ENCODE measurements at places on chromosomes 12 and 14.
A peak's percentile ranks its signal among the peaks of the same experiment; 100 is the strongest.

- DNase-seq = no peak
Observed at GRCh38 chr12:32457251-32458025, 58.1 kb downstream of the FGD4 start.

DNA sequence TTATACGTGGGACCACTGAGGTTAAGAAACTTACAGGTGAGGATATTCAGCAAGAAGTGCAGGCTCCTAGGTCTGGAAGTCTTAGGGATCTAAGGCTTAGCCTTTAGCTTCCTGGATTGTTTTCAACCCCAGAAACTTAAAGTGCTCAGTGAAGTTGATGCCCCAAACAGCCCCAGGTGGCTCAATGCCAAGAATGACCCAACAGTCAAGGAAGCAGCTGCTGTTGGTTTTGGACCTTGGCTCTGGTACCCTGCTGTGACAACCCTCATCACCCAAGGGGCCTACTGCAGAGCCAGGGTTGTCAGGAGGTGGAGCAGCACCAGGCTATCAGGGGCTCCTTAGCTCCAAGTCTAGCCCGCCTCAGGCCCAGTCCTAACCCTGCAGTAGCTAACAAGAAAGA lies 36.8 kb downstream of the VDR start:
- no peak for DNase-seq

- no peak for DNase-seq
Observed at GRCh38 chr12:49413010-49413409, 45.7 kb downstream of the SPATS2 start.

DNA sequence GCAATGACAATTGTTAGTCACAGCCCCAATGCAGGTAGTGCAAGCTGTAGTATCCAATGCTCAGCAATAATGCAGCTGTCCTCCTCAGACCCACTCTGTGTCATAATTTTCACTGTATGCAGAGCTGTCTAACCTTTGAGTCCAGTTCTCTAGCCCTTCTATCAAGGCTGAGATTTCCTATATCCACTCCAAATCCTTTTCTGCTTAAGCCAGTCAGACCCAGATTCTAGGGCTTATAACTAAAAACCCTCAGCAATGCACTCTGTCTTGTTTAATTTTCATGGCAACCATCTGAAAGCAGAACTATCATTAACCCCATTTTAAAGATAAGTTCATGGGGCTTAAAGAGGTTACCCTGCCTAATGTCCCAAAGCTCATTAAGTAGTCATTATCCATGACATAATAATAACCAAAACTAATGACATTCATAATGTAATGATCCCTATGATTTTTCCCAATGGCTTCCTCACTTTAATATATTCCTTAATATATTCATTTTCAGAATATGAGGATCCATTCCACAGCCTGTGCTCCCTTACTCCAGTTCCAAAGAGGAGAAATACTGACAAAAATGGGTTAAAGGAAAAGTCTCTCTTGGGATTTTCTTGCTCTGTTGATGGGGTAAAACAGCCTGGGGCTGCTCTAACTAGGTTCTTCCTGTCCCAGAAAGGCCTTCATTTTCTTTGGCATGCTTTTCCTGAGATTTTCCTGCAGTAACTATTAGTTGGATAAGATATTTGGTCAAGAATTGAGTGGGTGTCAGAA lies 29.5 kb downstream of the TXNDC16 start:
- DNase-seq = no peak

DNA sequence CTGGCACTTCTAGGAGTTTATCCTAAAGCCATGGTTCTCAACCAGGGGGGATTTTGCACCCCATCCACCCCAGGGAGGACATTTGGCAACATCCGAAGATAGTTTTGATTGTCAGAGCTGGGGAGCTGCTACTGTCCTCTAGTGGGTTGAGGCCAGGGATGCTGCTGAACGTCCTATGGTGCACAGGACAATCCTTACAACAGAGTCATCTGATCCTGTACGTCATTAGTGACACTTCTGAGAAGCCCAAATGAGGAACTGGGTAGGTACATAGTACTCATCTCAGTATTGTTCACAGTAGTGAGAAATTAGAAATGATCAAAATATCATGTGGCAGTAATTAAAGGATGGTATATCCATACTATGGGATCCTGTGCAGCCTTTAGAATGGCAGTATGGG lies 185.1 kb downstream of the CHST11 start:
- no peak for DNase-seq

- DNase-seq = no peak
Observed at GRCh38 chr14:82449926-82450468, 916.3 kb upstream of the SEL1L start.

GRCh38 chr12:109423392-109423791 lies 53.7 kb downstream of the KCTD10 start:
- DNase-seq = no peak

GRCh38 chr14:31952573-31952972 lies 124.5 kb upstream of the ARHGAP5 start:
- DNase-seq = no peak

DNA sequence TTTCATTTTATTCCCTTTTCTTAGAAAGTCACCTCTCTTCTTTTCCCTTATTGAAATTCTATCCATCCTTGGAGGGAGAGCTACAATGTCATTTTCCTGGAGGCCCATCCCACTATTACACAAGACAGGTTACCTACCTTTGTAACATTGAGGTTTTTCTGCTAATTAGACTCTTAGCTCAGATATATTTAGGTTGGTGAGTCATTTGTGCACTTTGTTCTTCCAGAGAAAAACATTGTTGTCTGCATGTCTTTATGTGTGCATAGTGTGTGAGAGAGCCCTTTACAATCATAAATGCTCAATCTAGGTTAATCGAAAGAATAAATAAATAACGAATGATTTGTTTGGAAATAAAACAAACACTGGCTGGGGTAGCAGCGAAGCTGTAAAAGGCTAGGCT lies 191.8 kb downstream of the DACT1 start:
- no peak for DNase-seq

- DNase-seq = no peak
Observed at GRCh38 chr12:106135781-106136180, 3.0 kb downstream of the NUAK1 start.

DNA sequence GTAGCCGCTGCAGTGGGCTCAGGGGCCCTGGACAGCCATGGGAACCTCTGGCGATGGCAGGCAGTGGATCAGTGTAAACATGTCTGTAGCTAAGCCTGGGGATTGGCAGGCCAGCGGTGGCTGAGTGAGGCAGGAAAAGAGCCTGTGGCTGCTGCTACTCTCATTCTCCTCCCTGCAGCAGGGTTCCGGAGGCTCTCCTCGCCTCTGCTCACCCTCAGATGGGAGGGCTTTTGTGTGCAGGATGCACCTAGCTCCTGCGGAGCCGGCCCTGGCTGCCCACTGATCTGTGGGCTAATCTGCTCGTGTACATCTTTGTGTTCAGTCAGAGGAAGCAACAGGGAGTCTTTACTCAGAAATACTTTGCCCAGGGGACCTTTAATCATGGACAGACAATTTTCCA lies 59.5 kb downstream of the GALNT8 start:
- DNase-seq = peak; percentile 46

DNA sequence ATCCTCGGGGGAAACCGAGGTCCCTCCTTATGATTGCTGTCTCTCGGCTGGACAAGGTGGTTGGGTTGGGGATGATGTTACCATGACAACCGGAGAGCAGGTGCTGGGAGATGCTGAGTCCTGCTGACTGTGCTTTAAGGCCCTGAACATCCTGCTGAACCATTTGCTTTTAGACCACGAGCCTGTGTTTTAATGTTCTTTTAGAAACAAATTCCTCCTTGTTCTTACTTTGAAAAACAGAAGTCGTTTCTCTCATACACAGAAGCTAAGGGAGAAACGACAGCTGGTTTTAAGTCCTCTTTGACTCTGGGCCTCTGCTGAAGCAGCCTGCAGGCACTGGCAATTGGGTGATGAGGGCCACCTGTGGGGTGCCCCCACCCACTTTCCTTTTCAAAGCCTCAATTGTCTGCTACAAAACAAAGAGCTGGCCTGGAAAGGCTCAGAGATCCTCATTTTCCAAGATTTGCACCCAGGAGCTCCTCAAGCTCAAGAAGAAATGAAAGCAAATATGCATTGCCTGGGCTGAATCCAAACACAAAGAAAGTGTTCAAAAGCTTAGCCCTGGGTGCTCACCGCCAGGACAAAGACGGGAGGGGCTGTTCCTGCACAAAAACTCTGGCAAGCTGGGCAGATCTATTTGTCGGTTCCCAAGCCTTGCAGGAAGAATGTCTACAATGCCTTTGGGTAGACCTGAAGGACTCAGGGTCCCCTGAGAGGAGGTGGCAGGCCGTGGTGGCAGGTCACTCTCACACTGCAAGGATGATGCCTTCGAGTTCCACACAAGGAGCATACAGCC lies 90.0 kb upstream of the CLMN start:
- no peak for DNase-seq

- no peak for DNase-seq
Observed at GRCh38 chr12:57381693-57382220, 49.1 kb downstream of the R3HDM2 start.

DNA sequence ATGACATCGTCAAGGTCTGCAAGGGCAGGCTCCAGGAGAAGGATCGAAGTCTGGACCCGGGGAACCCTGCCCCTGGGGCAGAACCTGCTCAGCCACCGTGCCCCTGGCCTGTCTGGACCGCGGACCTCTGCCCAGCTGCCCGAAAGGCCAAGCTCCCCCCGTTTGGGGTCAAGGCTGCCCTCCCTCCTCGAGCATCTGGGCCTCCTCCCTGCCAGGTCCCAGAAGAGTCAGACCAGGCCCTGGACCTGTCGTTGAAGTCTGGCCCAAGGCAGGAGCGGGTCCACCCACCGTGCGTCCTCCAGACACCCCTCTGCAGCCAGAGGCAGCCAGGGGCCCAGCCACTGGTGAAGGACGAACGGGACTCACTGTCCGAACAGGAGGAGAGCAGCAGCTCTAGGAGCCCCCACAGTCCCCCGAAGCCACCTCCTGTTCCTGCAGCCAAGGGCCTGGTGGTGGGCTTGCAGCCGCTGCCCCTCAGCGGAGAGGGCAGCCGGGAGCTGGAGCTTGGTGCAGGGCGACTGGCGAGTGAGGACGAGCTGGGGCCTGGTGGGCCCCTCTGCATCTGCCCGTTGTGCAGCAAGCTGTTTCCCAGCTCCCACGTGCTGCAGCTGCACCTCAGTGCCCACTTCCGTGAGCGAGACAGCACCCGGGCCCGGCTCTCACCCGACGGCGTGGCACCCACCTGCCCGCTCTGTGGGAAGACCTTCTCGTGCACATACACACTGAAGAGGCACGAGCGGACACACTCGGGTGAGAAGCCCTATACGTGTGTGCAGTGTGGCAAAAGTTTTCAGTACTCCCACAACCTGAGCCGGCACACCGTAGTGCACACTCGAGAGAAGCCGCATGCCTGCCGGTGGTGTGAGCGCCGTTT lies 856 bp downstream of the ZBTB42 start:
- no peak for DNase-seq

DNA sequence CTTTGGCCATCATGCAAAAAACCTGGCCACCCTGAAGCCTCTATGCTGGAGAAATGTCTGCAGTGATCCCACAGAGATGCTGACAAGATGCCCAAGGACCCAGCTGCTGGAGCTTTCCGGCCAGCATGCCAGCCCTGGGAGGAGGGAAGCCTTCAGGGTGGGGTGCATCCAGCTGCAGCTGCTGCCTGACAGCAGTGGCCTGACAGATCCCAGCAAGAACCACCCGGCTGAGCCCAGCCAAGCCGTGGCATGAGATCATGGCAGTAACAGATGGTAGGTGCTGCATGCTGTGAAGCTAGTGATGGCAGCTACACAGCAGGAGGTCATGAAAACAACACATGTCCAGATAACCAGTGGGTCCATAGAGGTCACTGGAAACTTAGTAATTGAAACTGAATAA lies 13.8 kb downstream of the CLBA1 start:
- no peak for DNase-seq

DNA sequence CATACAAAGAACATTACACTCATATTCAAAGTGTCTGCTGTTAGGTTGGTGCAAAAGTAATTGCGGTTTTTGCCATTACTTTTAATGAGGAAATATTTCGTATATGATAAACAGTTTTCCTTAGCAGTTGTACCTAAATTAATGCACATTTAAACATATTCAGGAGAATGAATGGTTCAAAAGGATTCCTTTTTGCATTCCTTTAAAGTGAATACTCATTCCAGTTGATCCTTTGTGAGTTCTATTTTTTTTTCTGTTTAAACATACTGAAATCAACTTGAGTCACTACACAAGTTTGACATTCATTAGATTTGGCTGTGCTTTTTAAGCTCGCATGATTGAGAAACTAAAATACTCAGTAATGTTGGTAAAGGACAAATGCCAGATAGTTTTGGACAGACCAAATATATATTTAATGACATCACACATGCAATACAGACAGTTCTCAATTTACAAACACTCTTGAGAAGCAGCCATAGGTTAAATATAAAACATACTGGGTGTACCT lies 13.8 kb upstream of the SLC38A2 start:
- DNase-seq = no peak

- peak; percentile 67 for DNase-seq
Observed at GRCh38 chr14:23160924-23161522, 22.4 kb downstream of the SLC7A8 start.

- no peak for DNase-seq
Observed at GRCh38 chr14:106039400-106039799, 513.0 kb downstream of the TMEM121 start.

DNA sequence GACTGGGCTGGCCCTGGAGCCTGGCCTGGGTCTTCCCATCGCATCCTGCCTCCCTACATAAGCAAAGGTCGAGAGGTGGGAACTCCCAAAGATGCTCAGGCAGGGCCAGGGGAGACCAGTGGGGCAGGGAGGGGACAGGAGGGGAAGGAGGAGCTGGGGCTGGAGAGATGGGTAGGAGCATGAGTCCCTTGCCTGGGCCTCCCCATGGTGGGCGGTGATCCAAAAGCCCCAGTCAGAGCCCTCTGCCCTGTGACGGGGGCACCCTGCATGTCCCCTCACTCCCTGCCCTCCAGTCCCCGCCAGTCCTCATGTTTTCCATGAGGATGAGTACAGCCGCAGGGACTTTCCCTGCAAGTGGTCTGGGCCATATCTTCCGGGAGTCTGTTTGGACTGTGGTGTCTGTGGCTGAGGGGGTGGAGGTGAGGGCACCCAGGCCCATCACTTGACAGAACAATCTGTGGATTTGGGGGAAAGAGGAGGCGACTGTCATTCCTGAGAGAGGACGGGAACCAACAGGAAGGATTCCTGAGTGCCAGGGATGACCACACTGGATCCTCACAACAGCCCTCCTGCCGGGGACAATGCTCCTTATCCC lies 9.3 kb downstream of the BDKRB2 start:
- no peak for DNase-seq

GRCh38 chr12:107320033-107320928 lies 226.9 kb upstream of the CRY1 start:
- DNase-seq = no peak
